ENCODE measurements at places on chromosomes 7 and 10.

DNA sequence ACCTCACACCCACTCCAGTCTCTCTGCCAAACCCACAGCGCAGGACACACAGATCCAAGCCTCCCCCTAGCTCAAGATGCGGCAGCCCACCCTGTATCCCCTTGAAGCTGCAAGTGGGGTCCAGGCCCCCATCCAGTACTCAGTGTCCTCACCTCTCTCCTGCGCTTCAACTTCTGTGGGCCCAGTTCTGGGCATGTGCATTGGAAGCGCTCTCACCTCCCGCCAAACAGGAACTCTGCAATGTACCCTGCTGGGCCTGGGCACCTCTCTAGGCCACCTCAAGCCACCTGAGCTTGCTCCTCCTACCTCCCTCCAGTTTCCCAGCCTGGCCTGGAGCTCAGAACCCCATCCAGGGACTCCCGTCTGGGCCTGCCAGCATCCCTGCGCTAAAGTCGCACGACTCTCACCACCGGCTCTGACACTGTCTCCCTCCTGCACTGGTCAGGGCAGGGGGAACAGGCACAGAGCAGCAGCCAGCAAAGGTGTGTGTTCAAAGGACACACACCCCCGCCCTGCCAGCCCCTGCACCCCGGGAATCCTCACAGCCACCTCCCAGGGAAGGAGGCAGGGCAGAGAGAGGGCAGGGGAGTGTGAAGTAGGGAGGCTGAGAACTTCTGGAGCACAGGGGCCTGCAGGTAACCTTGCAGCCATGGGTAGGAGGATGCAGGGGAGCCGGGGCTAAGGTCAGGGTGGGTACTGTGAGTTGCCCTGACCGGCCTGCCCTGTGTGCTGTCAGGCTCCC lies 51.7 kb upstream of the MSMB start:
- no peak for DNase-seq

- DNase-seq = no peak
These were observed 529 bp downstream of the HPS1 start for GRCh38 chr10:98446151-98446660.

- no peak for DNase-seq
These were observed 124.0 kb downstream of the CNNM2 start for GRCh38 chr10:103042129-103042528.

GRCh38 chr10:98414932-98415730 lies at the start of gene PYROXD2:
Gene PYROXD2, minus strand, starts transcription at chr10:98415182. Its CDS starts 47 bp downstream, at chr10:98415135.
- DNase-seq = peak; percentile 96

DNA sequence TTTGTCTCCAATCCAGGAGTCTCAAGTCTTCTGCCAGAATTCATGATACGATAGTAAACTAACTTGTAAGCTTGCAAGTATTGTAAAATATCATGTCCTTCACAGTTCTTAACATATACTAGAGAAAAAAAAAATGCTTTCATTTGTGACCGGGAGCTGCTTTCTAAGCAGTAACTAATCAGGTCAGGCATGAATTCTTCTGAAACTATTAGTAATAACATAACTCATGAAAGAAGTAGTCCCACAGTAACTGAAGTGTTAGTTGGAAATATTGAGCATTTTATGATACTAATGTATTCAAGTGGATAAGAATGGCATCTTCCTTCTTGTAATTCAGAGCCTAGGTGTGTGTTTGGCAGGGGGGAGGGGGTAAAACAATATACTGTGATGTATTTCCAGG lies 665.6 kb downstream of the DNAJB9 start:
- no peak for DNase-seq

- no peak for DNase-seq
These were observed 161.0 kb downstream of the USP6NL start for GRCh38 chr10:11450427-11450826.

DNA sequence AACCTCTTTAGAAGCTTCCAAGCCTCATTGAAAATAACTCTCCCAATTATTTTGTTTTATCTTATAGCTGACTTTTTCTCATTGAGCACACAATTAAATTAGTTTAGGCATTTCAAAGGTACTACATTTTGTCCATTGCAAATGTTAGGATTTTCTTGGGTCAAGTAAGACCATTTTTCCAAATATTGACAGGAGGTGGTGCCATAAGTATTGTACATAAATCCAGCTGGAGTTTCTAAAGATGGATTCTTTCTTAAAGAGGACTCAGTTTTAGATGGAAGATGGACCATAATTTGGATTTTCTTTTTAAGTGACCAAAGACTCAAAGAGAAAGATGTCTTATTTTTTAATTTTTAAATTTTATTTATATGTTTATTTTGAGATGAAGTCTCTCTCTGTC lies 12.3 kb upstream of the OPN4 start:
- no peak for DNase-seq

DNA sequence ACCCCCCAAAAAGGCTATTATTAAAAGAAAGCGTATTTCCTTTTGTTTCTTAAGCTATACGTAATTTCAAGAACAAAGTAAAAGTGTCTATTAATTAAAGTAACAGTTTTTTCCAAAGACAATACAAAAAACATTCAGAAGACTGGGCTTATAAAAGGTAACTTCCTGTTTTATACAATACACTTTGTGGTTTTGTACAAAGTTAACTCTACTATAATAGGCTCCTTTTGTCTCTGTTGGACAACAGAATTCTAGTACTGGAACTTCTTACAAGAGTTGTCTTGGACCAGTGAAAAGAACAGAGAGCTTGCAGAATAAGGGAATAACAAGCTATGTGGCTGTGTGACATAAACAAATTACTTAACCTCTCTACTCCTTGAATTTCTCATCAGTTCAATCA lies 21.5 kb downstream of the SFMBT2 start:
- DNase-seq = no peak

- no peak for DNase-seq
These were observed 362.3 kb upstream of the MTPN start for GRCh38 chr7:136339464-136339863.

DNA sequence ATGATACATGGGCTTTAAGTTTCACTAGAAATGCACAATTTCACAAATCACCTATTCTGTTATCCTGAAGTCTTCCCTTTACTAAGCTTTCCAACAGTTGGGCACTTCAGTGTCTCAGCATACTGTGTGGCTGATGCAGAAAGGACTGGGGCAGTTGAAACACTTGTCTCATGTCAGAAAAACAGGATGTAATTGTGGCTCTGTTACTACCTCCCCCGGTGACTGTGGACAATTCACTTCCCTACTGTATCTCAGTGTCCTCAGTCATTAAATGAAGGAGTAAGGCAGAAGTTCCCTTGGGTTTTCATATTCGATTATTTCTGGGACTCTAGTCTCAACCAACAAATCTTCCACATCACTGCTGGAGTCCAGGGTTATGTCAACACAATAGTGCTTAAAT lies 17.9 kb downstream of the ANKRD22 start:
- DNase-seq = no peak

- no peak for DNase-seq
These were observed 80.0 kb upstream of the PRKAR2B start for GRCh38 chr7:106964466-106964865.

DNA sequence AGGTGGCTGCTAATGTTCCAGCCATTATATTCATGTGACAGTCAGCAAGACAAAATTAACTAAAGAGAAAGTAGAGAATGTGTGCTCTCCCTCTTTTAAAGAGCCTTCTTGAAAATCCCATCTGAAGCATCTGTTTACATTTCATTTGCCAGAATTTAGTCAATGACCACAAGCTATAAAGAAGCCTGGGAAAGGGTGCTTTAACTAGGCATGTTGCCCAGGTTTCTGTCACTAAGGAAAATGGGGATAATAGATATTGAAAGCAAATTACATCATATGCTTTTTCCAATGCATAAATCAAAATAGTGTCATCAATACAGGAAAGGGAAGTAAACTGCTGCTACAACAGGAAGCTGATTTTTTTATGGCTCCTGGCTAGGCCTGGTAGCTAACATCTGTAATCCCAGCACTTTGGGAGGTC lies 67.7 kb downstream of the ELAPOR2 start:
- DNase-seq = no peak

- DNase-seq = no peak
These were observed 26.8 kb downstream of the CFAP69 start for GRCh38 chr7:90271753-90272152.

- no peak for DNase-seq
These were observed 59.8 kb downstream of the COL13A1 start for GRCh38 chr10:69861251-69862240.

GRCh38 chr7:100679129-100679926 lies 5.8 kb downstream of the GNB2 start:
- no peak for DNase-seq

DNA sequence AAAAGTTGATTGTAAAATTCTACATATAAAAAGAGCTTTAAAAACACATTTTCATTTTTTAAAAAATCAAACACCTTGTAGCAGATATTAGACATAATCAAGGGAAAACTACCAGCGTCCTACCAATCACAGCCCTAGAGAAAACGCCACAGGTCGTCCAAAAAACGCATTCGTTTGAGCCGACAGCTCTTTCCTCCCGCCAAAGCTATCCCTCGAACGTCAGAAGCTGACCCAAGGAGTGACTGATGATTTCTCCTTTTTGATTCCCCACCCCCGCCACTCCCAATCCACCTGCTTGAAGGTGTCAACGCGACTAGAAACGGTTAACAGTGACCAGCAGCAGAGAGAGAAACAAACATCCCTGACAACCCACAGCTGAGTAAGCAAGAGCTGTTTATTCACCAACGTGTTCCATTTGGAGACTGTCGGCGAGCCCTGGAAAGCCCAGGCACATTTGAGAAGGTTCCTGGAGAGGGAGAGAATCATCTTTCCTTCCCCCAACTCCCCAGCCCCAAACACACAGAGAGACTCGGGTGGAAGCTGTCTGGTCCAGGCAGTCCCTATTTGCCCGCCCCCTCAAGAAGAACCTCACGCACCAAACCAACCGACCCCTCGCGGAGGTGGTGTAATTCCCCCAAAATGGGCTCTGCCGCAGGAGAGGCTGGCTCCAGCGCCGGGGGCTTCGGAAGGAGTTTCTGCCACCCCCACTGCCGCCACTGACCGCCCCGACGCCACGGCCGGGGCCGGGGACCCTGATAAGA lies 622 bp downstream of the CPEB3 start:
- peak; percentile 44 for DNase-seq

DNA sequence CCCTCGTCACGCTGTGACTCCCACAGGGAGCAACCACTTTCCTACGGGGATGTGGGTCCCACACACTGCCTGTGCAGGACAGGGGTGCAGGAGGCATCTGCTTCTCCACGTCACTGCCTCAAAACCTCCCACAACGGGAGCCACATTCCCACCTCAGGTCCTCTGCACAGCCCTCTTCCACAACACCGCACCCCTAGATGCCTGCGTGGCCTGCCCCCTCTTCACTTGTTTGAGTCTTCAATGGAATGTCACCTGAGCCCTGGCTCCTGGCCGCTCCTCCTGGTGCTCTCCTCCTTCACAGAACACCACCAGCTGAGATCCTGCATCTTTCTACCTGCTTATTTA lies 73.6 kb downstream of the MAD1L1 start:
- DNase-seq = peak; percentile 40

- no peak for DNase-seq
These were observed 29.2 kb downstream of the SNX10 start for GRCh38 chr7:26320878-26321277.

- no peak for DNase-seq
These were observed 921.9 kb downstream of the CCSER2 start for GRCh38 chr10:85250304-85250703.

- DNase-seq = no peak
These were observed 182.4 kb downstream of the PLXNA4 start for GRCh38 chr7:132393789-132394261.

GRCh38 chr7:19113855-19114550 lies 3.4 kb downstream of the TWIST1 start:
- DNase-seq = no peak

DNA sequence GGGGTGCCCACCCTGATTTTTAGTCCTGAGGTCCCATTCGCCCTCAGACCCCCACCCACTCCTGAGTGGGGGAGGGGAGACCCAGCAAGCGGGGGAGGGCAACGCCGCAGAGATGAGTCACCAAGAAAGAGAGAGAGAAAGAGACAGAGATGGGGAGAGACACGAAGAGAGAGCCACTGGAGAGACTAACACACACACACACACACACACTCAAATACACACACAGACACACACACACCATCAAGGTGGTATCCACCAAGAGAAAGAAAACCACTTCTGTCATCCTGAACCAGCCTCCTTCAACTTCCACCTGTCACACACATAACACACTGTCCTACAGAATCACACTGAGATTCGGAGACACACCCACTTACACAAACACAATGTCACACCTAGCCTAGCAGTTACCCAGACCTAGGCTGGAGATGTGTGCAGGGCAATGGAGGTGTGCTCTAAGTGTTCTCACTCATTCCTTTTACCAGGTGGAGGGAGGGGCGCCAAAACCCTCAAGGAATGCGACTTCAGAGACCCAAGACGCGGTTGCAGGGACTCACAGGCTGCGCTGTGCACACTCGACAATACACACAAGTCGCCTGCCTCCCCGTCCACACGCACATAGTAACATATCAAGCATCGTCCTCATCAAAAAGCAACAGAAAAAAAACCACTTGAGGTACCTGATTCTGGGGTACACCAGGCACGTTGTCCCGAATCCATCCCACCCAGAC lies 3.9 kb upstream of the VGF start:
- DNase-seq = no peak

- DNase-seq = no peak
These were observed 132.6 kb downstream of the GNAT3 start for GRCh38 chr7:80379034-80379982.

GRCh38 chr7:12162415-12163113 lies 48.5 kb upstream of the TMEM106B start:
- DNase-seq = no peak

DNA sequence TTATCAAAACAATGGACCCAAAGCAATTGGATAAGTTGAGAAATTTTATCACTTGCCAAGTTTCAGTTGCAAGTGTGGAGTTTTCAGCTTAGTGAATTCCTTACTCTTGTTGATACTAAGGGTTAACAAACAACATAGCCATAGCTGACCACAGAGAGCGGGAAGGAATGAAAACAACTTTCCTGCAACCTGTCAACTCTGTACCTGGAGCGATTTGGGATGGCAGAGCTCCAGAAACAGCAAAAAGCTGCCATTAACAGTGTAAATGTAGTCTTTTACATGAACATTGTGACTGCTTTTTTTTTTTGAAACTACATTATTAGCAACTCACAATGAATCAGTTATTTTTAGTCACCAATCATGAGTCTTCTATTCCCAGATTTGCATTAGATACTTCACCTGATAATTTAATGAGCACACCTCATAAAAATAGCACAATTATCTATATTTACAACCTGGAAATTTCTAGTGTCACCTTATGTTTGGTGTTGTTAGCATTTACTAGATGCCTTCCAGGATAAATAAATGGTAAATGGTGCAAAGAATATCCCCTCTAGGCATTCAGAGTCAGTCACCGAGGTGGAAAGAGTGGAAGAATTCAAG lies 47.6 kb upstream of the RAPGEF5 start:
- DNase-seq = no peak

GRCh38 chr7:35286422-35286821 lies 32.5 kb upstream of the TBX20 start:
- no peak for DNase-seq

DNA sequence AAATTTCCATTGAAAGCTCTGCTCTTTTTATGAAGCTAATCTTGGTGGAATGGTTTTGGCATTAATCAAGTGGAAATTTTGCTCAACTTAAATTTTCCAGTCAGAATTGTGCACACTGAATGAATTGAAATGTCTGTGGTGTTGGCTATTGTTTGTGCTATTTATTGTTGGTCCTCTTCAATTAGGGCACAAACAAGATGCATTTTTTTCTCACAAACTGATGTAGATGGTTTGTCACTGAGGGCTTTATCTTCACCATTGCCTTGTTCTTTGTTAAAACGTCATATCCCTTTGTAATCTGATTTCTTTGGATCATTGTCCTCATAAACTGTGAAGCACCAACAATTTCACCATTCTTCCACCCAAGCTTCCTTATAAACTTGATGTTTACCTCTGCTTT lies 152.1 kb upstream of the RHOBTB1 start:
- no peak for DNase-seq

GRCh38 chr7:104198673-104199278 lies 9.0 kb downstream of the ORC5 start:
- no peak for DNase-seq

Measured in heart left ventricle (tissue), 16 donors.